ENCODE measurements at places on chromosomes 5 and 9.

- no peak for DNase-seq
These were observed 78.3 kb downstream of the RASGRF2 start for GRCh38 chr5:81038495-81038894.

GRCh38 chr5:176740131-176740701 is 70.1 kb upstream of the UNC5A start:
- no peak for DNase-seq

DNA sequence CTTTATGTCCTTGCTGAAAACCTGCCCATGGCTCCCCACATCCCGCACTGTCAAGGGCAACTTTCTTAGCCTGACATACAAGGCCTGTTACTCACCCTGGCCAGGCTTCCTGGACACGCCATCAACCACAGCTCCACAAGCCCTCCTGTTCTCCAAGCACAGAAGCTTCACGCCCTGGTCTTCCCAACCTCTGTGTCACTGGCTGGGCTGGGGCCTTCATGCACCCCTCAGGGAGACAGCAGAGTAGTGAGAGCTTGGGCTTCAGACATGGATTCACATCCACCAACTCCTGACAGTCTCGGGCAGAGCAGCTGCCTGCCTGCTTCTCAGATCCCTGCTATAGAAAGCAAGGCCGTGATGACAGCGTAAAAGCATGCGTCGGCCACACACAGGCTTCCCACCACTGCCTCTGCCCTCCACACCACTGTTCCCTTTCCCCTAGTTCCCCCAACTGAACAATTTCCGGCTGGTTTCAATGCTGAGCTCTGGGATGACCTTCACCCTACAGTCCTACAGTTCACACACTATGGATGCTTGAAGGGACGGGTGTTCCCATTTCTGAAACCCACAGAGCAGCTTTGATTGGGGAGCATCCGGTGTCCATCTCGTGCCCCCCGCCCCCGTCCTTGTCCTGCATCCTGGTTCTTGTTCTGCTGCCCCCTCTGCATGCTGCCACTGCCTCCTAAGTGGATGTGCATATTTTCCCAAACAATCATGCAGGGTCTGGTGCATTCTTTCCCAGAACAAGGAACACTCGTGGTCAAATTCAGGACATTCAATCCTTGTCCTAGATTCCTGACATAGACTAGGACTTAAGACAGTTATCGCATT is 33.4 kb upstream of the ADAMTS2 start:
- DNase-seq = no peak

GRCh38 chr5:142826741-142827492 is 56.7 kb downstream of the ARHGAP26 start:
- no peak for DNase-seq

DNA sequence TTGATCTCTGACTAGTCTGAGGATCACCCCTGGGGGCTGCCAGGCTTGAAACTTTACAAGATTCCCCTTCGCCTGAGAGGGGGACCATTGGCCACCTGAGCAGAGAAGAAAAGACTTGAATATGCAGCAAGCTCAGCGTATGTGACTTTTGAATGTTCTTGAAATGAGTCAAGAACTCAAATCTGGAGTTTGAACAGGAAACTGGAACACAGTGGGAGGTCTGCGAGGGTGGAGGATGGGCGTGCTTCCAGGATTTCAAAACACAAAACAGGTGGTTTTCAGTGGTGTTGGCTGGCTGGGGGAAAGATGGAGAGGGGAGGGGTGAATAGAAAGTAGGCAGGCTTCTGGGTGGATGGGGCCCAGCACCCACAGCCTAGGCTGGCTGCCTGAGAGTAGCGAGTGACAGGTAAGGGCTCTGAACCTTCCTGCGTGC is 40.6 kb downstream of the TMEM174 start:
- no peak for DNase-seq

DNA sequence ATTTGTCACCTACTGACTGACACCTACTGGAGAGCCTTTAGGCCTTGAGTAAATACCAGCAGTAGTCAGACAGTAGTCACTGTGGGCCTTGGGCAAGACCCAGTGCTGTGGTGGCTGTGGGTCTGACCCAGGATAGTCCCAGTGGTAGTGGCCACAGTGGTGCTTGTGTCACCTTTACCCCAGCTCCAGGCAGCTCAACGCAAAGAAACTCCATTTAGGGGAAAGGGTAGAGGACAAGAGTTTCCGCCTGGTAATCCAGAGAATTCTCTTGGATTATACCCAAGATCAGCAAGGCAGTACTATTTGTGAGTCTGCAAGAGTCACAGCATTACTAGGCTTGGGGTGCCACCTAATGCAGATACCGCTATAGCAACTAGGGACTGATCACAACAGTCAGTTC is 28.9 kb downstream of the CERT1 start:
- no peak for DNase-seq

- no peak for DNase-seq
These were observed 442.5 kb upstream of the KLF4 start for GRCh38 chr9:107932046-107932445.

DNA sequence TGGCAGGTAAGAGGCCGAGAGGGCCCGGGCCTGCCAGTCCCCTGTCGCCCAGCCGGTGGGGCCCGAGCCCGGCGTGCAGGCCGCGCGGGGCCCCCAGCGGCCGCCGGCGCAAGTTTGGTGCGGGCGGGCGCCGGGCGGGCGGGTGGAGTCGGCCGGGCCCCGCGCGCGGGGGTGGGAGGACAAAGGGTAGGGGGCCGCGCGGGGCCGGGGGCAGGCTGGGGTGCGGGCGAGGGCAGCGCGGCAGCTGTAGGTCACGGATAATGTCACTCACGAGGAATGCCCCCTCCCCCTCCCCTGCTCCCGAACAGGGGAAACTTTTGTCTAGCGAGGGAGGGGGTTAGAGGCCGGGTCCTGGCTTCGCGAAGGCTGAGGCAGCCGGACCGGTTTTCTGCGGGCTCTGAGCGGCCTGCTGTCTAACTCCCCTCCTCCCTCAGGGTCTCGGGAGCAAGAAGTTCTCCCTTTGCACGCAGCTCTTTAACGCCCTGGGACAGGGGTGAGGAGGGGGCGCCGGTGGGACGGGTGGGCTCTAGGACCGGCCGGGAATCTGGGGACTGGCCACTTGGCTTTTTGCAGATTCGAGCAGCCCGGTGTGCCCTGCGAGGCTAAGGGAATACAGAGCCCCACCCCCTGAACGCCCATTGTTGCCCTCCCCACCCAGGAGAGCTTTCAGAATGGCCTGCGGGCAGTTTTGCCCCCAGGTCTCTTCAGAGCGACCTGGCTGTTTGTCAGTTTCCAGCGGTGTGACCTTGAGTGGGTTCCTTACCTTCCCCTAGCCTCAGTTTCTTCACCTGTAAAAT is 21.3 kb upstream of the NDST1 start:
- DNase-seq = no peak

GRCh38 chr5:151772029-151772845 is 483 bp downstream of the G3BP1 start:
- peak; percentile 23 for DNase-seq

DNA sequence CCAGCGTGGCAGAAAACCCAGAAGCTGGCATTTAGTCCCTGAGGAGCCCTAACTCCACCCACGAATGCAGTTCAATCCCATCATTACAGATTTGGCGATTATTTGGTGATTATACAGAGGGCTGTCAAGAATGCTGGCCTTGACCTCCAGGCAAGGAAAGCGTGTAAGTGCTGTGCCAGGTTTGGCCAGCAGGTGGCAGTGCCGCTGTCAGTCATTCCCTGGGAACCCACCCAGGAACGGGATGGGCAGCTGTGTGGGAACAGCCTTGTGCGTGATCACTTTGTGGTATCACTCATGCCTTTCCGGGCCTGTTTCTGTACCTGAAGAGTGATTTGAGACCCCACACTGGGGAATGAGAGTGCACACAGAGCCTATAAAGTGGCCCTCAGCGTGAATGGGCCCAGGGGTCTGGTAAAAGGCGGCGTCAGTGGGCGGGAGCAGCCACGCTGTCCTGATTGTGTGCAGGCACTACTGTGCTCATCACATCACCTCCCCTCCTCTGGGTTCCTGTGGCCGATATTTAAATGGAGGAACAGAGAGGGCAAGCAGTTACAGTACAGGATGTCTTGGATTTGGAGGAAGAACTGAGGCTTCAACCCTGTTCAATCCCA is 215.6 kb downstream of the ROR2 start:
- peak; percentile 34 for DNase-seq

DNA sequence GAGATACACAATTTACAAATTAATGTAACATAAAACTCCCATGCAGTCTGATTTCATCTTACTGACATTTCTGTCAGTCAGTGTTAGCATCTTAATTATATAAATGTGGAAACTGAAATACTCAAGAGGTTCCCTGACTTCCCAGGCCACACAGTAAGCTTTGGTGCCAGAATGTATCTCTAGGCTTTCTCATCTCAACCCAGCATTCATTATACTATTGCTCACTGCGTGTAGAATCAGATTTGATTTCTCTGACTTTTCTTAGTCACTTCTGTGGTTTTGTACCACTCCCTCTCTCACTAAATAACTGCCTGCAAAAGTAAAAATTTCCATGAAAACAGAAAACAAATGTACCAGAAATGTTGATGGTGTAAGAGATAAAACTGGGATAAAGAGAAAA is 31.7 kb upstream of the CDKN2B start:
- DNase-seq = no peak

DNA sequence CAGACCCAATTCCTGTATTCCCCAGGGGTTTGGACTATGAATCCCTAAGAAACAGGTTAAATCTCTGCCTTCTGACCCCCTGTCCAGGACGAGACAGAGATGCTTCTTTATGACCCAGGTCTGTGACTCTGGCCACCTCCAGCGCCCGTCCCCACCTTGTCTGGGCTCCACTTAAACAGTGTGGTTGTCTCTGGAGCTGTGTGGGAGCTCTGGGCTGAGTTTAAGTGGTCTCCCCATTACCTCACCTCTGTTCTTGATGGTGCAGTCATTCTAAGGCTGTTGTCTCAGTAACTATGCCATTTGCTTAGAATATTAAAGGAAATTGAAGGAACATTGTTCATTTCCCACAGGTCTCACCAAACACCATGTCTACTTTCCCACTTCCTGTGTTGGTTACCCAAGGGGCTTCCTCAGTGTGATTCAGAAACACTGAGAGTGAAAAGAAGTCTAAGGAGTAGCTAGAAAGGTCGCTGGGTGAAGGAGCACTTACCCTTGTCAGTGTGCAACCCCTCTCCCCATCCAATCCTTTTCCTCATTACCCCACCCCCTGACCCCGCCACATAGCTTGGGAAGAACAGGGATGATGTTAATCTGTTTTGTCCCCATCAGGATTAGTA is 127.8 kb upstream of the CKMT2 start:
- DNase-seq = no peak

DNA sequence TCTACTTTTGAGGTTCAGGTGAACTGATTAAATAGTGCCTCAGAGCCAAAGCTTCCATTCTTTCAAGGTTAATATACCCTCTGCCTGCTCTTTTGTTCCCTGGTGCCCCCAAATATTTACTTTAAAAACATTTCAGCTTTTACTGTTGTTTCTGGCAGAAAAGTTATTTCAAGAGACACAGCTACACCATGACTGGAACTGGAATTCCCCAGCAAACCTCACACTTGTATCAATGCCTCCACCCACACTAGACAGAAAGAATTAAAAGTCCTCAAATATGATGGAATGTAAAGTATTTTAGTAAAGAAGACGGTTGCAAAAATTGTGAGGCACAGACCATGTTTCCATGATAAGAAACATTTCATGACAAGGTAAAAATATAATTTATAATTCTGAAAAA is 720.2 kb upstream of the TYRP1 start:
- no peak for DNase-seq

DNA sequence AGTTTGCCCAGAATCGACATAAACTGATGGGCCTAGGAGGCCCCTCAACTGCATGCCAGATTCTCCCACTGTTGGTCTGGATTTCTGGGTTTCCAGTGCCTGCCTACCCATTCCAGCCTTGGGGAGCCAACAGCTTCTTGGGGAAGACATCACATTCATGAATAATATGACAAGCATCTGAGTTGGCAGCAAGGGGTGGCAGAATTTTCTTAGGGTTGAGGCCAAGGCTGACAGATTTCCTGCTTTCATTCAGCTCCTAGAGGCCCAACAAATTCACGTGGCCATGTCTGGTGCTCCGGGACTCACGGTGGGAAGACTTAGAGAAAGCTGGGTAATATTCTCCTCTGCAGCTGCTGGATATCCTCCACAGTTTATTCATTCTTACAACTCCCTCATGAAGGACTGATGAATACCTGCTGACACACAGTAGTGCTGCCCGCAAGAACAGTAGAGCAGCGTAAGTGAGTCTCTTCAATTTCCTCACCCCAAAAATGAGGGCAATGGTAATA is 305.0 kb upstream of the TNC start:
- no peak for DNase-seq

GRCh38 chr9:35569206-35569605 is 35.9 kb upstream of the TESK1 start:
- DNase-seq = no peak

DNA sequence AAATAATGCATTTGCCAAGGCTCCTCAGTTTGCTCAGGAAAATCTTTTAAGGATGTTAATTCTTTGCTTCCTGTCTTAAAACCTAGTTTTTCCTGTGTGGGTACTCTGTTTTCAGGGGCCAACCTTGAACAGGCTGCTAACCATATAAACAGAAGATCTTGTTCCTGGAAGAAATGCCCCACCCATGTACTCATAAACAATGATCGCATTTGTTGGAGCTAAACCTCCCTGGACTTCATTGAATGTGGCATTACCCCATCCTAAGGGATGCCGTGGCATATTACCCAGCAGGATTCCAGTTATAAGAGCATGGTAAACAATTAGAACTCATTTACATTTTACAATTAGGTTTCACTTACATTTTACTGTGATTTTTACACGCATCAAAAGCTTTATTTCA is 436.0 kb downstream of the ZNF608 start:
- DNase-seq = no peak

- DNase-seq = no peak
These were observed 222.9 kb downstream of the AOPEP start for GRCh38 chr9:94949370-94949769.

DNA sequence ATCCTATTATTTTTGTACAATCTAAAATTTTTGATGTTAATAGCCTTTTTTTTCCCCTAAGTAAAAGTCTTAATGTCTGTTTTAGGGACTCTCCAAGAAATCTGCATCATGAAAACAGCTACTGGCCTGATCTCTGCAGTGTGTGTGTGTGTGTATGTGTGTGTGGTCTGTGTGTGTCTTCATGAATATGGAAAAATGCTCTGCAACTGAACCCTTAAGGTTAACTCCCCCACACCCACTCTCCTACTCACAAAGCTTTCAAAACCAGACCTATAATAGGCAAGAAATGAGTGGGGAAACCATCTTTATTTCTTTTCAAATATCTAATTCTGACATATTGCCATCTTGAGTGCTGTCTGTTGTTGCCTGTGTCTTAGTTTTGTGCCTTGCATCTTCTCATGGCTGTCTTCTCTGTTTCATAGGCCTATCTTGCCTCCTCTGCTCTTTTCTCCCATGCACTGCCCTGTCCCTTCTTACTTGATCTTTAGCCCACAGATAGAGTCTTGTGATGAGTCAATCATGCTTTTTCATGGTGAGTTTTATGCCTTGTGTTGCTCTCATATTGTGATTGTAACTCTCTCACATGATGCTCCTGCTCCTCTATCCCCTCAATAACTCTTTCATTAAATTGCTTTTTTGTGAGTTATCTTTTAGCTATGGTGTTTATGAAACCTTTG is 68.3 kb downstream of the CHSY3 start:
- no peak for DNase-seq

DNA sequence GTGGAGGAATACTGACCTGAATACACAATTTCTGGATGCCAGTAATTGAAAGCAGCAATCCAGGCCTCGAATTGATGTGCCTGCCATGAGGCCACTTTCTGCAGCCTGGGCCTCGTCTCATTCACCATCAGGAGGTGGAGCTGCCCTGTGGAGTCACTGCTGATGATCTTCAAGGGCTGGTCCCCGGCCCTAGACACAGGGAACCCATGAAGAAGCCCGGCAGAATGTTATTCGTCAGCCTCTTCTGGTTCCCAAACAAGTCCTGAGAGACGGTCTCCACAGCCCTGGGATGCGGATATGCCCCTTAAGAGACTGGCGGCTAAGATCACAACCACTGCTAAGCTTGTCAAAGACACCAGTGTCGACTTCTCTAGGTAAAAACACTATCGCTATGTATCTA is 4.5 kb downstream of the DPH7 start:
- no peak for DNase-seq

Data from stimulated activated CD4-positive, alpha-beta T cell treated with anti-CD3 and anti-CD28 coated beads, TNF-alpha, amount 100 ng/mL, for 48 hours (primary cell).